ENCODE measurements at places on chromosomes 3 and 15.

- DNase-seq = no peak
Observed at GRCh38 chr3:39106281-39106811, 1.1 kb downstream of the GORASP1 start.

GRCh38 chr3:179608931-179609720, 4.5 kb downstream of the NDUFB5 start:
- no peak for DNase-seq

- no peak for DNase-seq
Observed at GRCh38 chr15:71612397-71612722, 198.0 kb upstream of the NR2E3 start.

DNA sequence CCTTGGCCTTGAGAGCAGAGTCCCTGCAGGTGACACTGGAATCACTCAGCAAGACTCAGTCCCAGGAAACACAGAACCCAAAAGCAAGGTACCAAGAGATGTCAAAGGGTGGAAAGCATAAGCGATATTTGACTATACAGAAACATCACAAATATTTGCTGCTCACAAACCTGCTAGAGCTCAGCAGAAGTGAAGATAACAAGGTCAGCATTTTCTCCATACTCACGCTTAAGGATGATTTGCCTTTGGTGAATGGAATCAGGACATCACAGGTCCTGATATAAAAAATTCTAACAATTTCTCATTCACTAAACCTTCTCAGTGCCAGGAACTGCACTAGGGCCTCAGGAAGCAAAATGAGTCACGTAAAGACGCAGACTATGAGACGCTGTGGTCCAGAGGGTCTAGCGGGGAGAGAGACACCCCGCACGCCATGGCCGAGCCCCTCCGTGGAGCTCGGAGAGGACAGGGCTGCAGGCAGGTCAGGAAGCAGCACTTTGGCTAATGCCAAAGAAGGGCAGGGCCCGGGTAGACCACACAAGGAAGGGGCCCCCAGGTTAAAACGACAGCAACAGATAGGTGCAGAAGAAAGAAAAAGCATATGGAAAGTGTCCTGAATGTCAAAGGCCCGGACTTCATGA, 10.7 kb downstream of the PCSK6 start:
- DNase-seq = no peak

DNA sequence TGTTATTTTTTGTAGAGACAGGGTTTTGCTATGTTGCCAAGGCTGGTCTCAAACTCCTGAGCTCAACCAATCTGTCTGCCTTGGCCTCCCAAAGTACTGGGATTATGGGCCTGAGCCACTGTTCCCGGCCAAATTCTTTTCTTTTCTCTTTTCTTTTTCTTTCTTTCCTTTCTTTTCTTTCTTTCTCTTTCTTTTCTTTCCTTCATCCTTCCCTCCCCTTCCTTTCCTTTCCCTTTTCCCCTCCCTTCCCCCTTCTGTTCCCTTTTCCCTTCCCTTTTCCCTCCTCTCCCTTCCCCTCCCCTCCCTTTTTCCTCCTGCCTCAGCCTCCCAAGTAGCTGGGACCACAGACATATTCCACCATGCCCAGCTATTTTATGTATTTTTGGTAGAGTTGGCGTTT, 3.1 kb upstream of the ARF4 start:
- no peak for DNase-seq

DNA sequence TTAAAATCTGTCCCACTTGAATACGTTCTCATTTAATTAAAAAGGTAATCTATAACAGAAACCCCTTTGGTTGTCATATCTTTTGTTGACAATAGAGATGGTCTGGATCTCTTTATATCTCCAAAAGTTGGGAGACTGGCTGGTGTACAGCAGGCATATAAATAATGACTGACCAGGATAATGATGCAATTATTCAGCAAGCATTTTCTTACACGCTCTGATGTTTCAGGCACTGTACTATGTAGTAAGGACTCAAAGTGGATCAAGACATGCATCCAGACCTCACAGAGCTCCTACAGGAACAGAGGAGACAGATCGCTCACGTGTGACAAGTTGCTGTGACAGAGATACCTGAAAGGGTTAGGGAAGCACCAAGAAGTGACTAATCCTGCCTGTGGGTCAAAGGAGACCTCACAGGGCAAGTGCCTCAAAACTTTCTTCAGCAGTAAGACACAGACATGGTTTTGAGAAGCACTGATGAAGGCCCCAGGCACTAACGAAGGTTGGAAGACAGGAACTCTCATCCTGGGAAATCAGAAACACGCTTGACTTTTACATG, 25.7 kb downstream of the VPS39 start:
- no peak for DNase-seq

DNA sequence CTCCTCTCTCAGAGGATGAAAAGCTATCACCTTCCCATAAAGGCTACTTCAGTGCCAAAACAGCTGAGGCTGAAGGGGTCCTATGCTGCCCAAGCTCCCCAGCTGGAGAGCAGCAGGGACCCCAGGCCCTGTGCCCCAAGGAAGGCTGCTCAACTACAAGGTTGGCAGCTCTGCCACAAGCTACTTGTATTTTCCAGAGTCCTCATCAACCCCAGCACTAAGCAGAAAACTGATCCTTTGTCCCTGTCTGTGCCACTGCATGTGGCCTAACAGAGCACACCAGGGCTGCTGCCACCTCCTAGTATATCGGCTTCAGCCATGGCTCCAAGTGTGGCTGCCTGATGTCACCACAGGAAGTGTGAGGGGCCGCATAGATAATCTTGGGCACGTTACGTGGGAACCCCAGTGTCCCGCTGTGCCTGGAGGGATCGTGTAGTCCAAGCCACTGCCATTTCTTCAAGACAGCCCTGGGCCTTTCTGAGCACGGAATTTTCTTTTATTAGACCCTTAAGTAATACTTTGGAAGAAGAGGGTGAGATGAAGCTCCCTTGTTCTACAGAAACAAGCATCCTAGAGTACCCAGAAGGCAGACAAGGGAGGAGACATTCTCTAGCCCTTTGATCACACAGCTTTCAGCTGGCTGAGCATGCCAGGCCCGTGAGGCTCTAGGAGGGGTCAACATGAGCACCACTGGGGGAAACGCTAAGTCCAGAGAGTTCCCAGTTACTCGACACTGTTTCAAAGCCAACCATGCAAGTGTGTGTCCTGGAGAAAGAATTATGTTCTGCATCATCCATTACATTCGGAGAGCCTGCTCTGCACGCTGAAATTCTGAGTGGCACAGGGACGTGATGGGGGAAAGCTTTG, 60.7 kb downstream of the CAPN7 start:
- no peak for DNase-seq

DNA sequence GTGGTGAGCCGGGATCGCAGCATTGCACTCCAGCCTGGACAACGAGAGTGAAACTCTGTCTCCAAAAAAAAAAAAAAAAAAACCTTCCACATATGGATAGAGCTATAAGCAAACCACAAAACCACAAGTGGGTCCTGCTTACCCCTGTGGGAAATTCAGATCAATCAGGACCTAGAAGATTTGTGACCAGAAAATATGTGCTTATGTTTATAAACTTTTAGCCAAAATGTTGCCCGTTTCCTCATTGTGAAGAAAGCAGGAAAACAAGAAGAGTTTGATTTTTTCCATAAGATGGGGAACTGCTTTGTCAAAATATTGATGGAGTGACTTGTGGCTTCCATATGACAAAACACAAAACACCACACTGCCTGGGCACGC, 3.4 kb upstream of the SLC25A38 start:
- no peak for DNase-seq

DNA sequence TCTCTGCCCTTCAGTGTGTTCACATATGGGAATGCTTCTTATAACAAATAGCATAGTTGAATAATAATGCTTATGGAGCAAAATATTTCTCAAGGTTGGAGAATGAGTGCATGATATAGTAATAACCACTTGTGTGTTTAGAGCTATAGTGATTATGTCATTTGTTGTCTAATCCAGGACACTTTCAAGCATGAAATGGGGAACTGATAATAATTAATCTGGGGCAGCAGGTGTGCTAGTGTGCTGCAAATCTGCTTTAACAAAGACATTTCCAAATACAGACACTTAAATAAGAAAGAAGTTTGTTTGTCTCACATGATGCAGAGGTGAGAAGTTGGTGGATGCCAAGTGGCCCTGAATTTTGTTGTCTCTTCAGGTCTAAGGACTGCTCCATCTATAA, 579.3 kb upstream of the GRM7 start:
- DNase-seq = no peak

Data from WTC11 (cell line).